Activated CD4-positive, alpha-beta T cell treated with anti-CD3 and anti-CD28 coated beads, Interleukin-2, amount 50 U/mL, for 48 hours (primary cell): ENCODE measurements at places on chromosomes 7 and 10.

DNA sequence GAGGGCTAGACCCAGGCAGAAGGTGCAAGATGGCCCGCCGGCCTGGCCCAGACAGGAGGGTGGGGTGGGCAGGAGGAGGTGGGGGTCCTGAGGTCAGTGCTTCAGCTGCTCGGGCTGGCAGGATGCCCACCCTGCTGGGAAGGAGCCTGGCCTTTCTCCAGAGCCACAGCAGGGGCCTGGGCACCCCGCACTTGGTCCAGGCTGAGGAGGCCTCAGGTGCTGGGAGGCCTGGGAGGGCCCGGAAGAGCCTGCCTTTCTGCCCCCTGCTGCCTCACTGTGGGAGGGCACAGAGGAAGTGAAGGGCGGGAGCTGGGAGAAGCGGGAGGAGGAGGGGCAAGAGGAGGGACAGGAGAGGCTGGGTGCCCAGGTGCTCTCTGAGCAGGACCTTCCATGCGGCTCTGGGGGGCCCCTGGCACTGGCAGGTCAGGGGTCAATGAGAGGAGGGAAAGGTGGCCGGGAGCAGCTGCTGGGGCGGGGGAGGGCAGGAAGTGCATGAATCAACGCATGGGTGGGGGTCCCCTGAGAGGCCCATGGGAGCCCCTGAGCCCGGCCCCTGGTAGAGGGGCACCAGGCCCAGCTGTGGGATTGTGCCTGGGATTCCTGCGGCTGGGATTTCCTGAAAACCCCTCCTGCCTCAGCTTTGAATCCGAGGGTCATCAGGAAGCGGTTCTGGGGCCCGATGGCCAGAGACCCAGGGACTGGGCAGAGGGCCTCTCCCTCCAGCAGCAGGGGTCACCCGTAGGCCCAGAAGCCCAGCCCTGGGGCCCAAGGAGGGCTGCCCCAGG, 49.9 kb downstream of the PWWP2B start:
- peak; percentile 78 for DNase-seq

DNA sequence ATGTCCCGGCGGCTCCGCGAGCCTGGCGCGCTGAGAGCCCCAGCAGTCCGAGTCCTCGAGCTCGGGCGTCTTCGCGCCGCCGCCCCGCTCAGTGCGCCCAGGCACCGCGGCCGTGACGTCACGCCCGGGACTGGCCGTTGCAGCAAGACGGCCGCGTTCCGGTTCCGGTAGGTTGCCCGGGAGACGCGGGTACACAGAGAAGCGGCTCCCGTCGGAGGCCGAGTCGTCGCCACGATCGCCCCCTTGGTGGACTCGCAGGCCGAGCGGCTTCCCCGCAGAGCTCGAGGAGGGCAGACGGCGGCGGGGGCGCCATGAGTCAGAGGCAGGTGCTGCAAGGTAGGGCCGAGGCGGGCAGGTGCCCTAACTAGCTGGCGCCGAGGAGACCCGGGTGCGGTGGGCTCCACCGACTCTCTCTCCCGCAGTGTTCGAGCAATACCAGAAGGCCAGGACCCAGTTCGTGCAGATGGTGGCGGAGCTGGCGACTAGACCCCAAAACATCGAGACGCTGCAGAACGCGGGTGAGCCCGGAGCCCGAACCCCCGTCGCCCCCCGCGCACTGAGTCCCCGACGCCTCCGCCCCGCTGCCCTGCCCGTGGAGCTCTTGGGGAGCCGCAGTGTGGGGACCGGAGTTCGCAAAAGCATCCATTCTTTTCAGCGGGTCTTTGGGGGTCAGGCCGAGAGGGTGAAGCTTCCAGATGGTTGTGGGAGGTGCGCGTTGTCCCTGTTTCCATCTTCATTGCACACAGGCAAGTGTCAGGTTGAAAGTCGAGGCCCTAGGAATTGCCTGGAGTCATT, at the start of gene SPAG6:
Gene SPAG6, plus strand, starts transcription at position 196 of the 795 bp plus-strand sequence. Its CDS starts 116 bp downstream, at position 312.
- DNase-seq, result peak; percentile 59

DNA sequence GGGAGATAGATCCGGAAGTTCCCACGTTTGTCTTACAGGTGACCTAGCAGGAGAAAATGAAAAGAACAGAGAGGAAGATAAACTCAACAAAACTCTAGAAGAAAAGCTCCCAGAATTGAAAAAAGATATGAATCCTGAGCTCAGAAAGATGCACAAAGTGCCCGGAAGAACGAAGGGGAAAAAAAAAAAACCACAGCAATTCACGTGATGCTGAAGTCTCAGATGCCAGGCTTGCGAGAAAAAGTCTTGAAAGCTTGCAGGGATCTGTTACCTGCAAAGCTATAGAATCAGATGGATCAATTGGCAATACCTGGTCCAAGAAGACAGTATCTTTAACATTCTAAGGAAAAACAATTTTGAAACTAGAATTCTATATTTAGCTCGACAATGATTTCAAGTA, 33.5 kb downstream of the CARD11 start:
- no peak for DNase-seq

DNA sequence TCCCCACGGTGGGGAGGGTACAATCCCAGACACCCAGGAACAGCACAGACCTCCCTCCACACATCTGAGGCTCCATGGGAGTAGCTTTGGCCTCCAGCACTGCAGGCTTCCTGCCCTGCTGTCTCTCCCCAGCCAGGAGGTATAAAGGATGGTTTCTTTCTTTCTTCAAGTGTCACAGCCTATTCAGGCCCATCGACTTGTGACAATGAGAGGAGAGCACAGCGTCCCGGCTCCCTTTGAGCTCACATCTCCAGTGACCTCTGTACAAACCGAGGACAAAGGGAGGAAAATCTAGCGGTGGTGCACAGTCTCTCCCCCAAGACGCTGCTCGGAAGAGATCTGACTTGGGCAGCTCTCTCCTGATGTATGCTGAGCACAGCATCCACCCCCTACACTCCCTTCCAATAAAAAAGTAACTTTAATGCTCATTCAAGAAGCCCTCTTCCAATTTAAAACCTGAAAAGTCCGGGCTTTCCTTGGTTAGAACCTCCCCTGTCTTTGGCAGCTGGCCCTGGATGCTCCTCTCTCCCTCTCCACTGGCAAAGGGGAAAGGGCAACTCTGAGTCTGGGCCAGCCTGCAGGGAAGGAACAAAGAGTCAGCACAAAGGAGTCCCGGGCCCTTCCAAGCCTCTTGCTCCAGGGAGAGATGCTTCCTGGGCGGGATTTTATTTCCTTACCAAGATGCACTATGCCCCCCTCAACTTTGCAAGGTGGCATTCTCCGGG, 18.0 kb downstream of the CHST15 start:
- no peak for DNase-seq

- DNase-seq, result no peak
Measured at GRCh38 chr10:6229746-6230145, 27.0 kb downstream of the PFKFB3 start.

GRCh38 chr10:12434277-12434676, 84.9 kb downstream of the CAMK1D start:
- DNase-seq, result no peak

DNA sequence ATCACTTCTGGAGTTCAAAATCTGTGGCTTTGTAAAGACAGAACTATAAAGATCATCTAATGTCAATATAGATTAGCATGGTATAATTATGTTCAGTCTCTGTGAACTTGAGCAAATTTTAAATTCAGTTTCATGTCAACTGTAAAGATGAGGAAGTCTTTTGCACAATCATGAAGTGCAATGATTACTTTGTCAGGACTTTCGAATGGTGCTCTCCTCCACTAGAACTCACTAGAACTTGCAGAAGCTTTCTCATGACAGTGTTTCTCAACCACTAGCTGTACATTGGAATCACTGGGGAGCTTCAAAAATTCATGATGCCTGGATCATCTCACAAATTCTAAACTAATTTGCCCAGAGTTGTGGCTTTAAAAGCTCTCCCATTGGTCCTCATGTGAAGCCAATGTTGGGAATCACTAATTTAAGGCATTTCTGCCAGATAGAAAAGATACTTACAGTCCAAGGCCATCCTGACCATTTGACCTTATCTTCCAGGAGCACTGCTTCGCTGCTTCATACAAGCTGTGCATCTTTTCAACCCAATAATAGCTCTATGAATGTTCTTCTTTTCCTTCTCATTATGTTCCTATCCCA, 12.9 kb downstream of the OR2AE1 start:
- DNase-seq, result no peak

- DNase-seq, result no peak
Measured at GRCh38 chr10:93542358-93542791, 24.1 kb upstream of the FFAR4 start.

DNA sequence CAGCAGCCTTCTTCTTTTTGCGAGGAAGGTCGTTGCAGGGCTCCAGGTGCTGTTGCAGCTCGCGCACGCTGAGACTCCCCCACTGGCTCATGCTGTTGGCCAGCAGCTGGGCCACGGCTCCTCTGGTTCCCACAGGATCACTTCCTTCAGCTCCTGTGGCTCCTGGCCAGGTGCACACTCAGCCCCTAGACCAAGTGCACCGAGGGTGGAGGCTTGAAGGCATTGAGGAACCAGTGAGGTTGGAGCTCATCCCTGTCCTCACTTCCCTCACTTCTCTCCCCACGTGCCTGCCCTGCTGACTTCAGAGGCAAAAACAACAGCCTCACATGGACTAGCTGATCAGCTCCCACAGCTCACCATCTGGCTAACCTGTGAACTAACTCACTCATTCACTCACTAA, 46.2 kb upstream of the ADRB1 start:
- DNase-seq, result no peak

DNA sequence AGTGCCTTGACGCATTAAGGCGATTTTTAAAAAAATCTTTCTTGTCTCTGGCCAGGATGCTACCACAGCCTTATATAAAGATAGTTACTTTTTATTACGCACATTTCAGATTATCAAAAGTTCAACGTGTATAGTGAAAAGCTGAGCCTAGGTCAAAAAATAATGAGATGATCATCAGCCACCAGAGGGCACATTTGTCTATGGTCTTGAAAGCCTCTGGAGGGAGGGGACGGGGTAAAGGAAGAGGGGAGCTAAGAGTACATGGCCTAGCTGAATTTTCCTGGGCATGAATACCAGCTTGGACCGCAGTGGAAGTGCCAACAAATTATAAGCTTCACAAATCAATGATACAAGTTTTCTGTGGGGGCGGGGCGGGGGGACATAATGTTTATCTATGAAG, 285.9 kb upstream of the SMIM30 start:
- DNase-seq, result no peak

DNA sequence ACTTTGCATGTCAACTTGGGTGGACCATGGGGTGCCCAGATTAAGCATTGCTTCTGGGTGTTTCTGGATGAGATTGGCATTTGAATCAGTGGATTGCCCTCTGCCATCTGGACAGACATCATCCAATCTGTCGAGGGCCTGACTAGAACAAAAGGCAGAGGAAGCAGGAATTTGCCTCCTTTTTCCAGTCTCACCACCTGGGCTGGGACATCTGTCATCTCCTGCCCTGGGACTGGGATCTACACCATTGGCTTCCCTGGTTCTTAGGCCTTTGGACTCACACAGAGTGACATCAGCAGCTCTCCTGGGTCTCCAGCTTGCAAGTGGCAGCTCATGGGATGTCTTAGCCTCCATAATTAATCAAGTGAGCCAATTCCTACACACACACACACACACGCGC, 10.3 kb downstream of the SLC13A4 start:
- no peak for DNase-seq

DNA sequence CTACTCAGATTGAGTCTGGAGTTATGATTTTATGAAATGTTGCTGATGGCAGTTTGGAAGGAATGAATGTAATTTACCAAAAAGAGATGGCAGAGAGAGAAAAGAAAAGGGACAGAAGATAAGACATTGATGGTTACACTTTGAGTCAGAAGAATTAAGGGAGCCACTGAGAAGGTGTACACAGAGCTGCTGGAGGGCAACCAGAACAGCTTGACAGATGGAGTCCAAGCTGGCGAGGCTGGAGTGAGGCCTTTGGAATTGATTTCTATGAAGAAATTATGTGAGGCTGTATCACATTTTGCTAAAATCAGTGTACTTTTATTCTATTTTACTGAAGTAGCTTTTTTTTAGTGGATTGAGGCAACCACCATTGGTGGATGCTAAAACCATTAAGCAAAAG, 740.5 kb downstream of the REEP3 start:
- no peak for DNase-seq

DNA sequence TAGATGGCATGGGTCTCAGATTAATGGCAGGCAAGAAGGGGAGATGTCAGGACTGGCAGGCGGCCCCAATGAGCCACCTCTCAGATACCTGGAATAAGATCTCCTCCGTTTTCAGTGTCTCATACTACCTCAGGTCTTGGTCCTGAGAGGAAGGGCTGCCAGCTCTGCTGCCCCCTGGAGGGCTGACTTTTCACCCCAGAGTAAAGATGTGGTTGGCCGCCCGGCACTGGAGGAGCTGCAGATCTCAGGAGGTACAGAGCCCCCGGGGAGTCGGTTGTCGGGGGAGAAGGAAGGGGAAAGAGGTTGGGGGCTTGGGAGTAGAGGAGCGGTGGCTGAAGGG, 642 bp upstream of the COL13A1 start:
- peak; percentile 57 for DNase-seq

DNA sequence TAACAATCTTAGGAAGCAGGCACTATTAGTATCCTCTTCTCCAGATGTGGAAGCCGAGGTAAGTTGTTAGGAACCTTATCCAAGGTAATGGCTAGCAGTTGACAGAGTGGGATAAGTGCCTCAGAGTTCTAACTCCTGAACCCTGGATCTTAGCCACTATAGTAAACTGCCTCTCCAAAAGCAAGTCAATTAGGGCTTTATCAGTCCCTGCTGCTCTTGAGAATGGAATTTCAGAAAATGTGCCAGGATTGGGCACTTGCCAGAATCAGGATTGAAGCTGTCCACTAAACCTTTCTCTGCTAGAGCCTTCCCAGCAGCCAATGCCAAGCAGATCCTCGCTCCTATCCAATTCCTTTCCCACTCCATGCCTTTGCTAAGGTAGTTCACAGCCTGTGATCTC, 777.5 kb upstream of the POM121L12 start:
- DNase-seq, result no peak

DNA sequence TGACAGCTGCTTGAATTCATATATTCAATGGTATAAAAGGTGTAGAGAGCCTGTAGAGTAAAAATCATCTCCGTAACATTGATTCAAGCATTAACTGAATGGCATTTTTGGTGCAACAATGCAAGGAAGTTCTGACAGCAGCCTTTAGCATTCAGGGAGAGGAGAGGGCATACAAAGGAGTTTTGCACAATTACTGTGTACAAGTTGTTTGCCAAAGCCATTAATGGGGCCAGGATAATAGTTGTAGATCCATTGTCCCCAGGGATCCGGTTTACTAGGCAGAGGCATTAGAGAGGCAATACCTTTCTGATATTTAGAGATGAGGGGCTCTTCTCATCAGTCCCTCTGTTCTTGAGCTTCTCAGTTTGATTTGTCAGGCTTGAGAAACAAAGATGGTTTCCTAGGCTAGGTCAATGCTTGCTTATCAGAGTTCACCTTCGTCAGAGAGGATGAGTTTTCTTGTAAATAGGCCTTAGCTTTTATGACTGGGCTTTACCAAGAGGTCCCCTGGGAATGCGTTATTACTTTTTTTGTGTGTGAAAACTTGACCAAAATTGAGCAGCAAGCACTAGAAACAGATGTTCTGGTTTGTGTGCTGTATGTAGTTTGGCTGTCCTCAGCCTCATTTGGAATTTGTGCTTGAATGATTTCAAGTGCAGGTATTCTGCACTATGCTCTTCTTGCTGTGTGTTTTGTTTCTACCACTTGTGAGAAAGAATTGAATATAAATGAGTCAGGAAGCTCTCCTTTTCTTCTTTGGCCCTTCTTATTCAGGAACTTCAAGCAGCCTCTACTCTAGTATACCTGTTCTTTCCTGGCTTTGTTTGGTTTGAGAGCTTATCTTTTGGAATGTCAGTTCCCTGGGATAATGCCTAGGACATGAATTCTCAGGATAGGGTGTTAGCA, 32.0 kb downstream of the SND1 start:
- DNase-seq, result no peak

GRCh38 chr10:20890491-20891337, 6.4 kb downstream of the NEBL start:
- DNase-seq, result no peak
